Fibroblast of villous mesenchyme (primary cell): ENCODE measurements at places on chromosomes 1 and 21.

DNA sequence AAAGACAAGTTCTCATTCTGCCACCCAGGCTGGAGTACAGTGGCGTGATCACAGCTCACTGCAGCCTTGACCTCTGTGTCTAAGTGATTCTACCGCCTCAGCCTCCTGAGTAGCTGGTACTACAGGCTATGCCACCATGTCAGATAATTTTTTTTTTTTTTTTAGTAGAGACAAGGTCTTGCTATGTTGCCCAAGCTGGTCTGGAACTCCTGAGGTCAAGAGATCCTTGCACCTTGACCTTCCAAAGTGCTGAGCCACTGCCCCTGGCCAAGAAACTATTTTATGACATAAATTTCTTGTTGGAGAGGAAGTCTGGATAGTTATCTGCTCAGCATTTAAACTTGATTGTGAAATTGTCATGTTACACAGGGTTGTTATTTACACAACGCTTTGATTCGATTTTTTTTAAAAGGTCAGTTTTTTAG is 2.1 kb downstream of the SCCPDH start:
- peak; percentile 72 for DNase-seq

- DNase-seq: peak; percentile 99
Observed at GRCh38 chr1:12477936-12478611, 139.9 kb downstream of the DHRS3 start.

DNA sequence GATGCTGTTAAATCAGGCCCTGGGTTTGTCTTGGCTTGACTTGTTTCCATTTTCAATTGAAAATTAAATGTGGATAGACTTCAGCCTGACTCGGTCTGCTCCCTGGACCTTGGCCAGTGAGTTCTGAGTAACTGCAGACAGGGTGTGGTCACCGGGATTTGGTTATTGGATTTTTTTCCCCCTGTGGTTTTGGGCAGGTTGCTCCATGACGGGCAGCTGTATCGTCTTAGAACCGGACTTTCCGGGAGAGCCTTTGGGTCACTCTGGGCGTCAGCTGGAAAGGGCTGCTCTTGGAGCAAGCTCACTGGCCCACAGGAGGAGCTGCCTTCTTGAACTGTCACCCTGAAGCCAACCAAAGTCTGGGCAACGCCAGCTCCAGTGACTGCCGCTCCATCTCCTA is 75.0 kb downstream of the CLIC6 start:
- peak; percentile 44 for DNase-seq

DNA sequence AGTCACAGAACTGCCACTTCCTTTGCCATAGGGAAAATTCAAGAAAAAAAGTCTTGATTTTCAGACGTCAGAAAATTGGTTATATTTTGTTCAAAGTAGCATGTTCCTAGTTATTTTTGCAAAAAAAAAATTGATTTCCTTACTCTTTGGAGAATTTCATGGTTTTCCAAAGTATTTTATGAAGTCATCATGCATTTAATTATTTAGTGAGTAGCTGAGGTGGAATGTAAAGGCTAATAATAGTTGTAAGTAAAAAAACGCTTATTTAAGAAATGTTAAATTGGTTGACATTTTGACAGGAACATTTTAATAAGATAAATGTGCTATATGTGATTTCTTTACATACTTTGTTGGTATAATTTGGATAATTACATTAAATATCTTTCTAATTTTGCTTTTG is 20.8 kb downstream of the TSEN15 start:
- DNase-seq: no peak

GRCh38 chr1:54408147-54409066 is 2.2 kb upstream of the SSBP3 start:
- peak; percentile 80 for DNase-seq

DNA sequence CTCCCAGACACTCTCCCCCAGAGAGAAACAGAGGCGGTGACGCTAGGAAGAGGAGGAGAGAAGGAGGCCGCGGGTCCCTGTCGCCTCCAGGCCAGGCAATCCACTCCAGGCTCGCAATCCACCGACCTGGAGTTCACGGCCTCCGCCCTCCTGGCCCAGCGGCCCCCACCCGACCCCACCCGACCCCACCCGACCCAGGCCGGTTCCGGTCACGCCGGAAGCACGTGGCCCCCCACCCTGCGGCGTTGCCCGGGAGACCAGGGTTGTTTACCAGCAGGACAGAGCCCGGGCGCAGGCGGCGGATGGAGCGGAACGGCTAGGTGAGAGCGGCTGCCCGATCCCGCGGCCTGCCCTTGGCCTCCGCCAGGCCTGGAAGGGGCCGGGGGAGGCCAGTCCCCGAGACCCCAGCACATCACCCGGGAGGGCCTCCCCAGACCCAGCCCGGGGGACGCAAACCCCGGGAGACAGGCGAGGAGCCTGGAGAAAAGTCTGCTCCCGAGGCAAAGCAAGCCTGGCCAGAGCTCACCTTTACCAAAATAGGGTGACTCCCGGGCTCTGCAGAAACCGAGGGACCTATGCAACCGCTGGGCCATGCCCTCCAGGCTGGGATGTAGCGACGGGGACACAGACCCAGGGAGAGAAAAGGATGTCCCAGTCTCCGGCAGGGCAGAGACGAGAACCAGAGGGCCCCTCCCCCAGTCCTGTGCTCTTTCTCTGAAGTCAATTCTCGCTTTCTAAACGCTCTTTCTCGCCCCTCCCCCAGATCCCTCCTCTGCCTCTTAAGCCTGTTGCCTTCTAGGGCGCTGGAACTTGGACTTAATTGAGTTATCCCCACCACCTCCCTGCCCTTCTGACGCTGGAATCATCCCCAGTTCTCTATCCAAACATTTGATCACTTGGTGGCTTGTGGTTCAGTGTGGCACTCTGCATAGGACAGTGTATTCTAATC is at the start of the genes PLA2G2C and UBXN10:
Gene PLA2G2C, minus strand, starts transcription at position 685 of the 949 bp plus-strand sequence. CDS start 9,155 bp downstream, outside the sequence.
Gene UBXN10, plus strand, starts transcription at position 263 of the 949 bp plus-strand sequence. CDS start 4,466 bp downstream, outside the sequence.
- DNase-seq: no peak

DNA sequence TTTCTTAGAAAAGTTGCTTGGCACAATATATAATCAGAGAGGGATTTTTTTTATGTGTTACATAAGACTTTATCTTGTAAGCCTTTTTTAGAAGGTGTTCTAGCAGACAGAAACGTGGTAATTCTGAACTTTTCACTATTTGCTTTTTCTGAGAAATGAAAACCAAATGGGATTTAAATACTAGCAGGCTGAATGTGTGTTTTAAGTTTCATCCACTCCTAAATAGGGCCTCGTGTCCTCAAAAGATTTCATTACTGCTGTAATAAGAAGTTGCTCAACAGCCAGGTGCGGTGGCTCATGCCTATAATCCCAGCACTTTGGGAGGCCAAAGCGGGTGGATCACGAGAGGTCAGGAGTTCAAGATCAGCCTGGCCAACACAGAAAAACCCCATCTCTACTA is 44.7 kb upstream of the FMO2 start:
- peak; percentile 39 for DNase-seq

DNA sequence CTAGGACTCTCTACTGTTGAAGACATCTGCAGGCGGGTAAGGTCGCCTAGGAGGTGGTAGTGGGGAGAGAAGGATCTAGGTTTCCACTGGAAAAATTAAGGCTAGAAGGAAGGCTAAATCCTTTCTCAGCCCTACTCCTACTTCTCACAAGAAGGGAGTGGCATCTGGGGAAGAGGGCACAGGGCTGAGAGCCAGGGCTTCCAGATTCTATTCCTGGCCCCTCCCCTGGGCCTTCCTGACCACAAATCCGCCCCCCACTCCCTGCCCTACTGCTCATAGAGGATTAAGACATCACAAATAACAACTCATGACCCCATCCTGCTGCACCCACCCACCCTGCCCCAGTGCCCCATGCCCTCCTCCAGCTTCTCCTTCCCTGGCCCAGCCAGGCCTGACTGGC is 2.5 kb downstream of the PHLDA3 start:
- peak; percentile 74 for DNase-seq

GRCh38 chr1:47584249-47584648 is 146.4 kb downstream of the FOXD2 start:
- DNase-seq: no peak
